Stimulated activated CD8-positive, alpha-beta memory T cell treated with anti-CD3 and anti-CD28 coated beads, Interleukin-4, amount 100 ng/mL, for 48 hours (primary cell): ENCODE measurements at places on chromosomes 5 and 9.

DNA sequence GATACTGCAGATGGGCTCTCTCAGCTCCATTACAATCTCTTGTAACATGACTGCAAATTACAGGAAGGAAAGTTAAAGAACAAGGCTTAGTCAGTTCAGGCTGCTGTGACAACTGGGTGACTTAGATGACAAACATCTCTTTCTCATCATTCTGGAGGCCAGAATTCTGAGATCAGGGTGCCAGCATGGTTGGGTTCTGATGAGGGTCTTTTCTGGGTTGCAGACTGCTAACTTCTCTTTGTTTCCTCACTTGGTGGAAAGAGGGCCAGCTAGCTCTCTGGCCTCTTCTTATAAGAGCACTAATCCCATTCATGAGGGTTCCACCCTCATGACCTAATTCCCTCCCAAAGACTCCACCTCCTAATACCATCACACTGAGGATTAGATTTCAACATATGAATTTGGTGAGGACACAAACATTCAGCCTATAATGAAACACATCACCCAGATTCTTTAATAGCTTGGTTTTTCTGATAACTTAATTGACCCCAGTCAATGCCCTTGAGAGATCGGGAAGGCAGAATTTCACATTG is 73.6 kb upstream of the MAMDC2 start:
- no peak for DNase-seq

- DNase-seq: no peak
Observed at GRCh38 chr5:59548807-59549357, 344.6 kb downstream of the PDE4D start.

DNA sequence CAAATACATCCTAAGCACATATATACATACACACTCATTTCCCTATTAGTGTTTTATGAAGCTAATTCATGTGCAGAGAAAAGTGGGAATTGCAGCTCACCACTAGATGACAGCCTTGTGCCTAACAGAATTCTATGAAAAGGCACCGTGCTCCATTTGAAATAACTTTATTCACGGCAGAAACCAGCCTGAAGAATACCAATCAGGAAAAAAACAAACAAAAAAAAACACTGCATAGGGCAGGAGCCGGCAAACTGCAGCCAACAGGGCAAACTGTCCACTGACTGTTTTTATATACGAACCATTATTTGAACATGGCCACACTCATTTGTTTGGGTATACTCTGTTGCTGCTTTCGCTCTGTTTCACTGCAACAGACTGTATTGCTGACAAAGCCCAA is 33.6 kb downstream of the ERMP1 start:
- no peak for DNase-seq

DNA sequence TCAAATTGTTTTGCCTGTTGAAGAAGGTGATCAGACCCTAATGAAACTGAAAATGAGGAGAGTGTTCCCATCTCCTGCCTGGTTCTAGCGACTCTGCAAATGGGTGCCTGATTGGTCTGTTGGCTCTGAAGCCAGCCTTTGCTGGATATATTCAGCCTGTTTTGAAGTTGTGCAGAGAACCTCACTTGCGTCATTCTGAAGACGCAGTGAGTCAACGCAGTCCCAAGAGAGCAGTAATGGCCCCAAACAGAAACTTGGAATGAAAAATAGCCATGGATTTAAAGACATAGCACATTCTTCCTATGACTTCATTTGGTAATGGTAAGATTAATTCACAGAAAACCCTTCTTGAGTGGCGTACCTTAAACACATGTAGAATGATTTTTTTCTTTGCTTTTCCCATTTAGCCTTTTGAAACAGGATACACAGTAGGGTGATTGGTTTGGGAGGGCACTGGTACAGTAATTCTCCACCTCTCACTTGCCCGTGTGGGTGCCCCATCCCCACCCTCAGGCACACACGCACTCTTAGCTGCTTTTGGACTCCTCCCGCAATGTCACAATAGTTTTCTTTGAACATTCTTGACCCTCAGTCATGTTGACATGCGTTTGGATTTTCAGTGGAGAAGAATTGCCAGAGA is 54.1 kb upstream of the ABL1 start:
- no peak for DNase-seq

DNA sequence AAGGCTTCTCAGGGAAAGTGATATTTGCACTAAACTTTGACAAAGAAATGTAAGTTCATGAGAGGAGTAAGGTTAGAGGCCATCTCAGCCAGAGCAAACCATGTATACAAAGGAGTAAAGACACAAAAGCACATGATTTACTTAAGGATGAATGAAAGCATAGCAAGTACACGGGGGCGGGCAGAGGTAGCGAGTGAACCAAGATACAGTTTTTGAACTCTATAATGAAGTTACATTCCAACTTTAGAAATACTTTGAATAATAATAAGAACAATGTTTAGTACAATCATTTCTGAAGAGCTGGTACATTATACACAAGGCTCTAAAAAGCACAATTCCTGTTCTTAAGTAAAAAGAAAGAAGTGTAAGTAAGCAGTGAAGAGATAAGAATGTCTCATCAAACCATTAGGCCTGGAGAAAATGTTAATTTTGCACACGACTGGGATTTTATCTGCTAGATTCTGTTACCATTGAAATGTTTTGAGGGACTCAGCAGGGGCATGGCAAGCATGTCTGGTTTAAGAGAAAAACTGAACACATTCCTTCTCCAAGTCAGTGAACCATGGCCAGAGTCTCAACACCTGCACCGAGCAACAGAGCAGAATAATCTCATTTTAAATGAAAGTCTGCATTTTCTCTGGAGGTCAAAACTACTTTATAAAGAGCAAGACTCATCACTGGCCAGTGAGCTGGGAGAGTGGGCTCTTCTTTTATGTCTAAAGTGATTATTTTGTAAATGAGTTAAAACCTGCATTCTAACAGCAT is 147.6 kb upstream of the TRPM3 start:
- no peak for DNase-seq

DNA sequence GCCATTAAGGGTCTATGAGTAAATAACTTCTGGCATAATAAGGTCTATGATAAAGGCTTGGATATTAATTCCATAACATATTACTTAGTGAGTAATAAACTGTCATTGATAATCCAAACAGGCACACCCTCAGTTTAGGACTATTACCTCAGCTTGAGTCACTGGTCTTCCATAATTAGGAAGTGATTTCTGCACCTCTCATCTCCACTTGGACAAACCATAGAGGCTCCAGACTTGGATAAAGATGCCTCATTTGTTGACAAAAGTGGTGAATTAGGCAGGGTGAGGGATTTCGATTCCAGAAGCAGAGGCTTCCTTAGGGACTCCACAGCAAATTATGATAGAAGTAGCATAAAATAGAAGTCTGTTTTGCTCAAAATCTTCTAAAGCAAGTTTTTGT is 127.5 kb upstream of the MTAP start:
- no peak for DNase-seq

GRCh38 chr5:122756264-122756911 is 18.5 kb upstream of the SNX2 start:
- no peak for DNase-seq

DNA sequence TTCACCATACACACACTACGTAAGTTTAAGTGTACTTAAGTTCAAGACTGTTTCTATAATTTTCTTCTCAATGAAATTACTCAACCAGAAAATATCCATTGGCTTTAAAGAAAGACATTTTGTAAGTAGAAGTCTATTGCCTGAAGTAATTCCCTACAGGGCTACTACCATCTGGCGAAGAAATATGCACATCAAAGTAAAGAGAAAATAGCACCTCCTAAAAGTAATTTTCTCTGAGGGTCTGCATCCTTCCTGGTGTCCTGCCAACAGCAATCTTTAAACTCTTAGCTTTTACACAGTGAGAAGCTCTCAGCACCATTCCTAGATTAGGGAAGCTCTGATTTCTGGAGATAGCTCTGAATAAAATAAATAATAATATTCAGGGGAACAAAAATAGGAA is 498.5 kb upstream of the TYRP1 start:
- no peak for DNase-seq

DNA sequence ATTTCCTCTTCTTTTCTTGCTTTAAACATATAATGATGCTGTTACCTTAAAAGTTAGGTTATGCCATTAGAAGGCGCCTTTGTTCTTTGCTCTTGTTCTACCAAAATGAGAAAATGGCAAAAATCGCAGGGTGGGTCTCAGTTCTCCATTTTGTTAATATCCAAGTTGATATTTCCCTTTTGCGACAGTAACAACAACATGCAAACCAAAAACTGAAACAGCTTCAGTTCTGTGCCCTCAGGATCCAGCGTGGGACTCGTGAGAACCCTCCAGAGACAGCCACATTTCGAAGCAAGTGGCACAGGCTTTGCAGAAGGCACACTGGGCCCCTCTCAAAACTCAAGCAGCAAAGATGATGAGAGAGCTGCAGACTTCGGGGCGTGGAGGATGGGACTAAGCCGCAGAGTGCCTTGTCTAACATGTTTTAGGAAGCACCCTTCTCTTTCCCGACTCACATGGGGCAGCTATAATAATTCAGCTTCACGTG is 33.0 kb upstream of the LCP2 start:
- peak; percentile 58 for DNase-seq

GRCh38 chr5:93430673-93431199 is 150.3 kb downstream of the NR2F1-AS1 start:
- no peak for DNase-seq

GRCh38 chr5:125209650-125210049 is 463.2 kb upstream of the ZNF608 start:
- DNase-seq: no peak

GRCh38 chr9:94650949-94651348 is 11.6 kb upstream of the FBP1 start:
- no peak for DNase-seq

DNA sequence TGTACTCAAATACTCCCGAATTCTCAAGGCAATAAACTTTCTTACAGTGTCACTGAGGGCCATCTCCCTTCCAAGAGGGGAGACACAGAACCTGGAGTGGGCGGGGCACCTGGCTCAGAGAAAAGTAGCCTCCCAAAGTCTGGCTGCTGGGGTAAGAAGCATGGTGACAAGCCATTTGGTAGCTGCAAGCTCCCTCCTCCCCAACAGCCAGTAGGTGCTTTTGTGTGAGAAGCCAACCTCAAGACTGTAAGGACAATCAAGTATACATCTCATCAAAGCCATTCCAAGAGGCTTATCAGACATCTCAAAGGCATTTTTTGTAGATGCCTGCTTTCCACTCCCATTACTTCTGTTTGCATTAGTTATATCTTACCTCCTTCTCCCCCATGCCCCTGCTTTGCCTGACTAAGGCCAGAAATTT is 1.4 kb downstream of the DAB2 start:
- no peak for DNase-seq

- DNase-seq: no peak
Observed at GRCh38 chr5:8350644-8351339, 481.8 kb downstream of the MTRR start.

- DNase-seq: no peak
Observed at GRCh38 chr9:19451240-19452087, 42.7 kb downstream of the ACER2 start.

DNA sequence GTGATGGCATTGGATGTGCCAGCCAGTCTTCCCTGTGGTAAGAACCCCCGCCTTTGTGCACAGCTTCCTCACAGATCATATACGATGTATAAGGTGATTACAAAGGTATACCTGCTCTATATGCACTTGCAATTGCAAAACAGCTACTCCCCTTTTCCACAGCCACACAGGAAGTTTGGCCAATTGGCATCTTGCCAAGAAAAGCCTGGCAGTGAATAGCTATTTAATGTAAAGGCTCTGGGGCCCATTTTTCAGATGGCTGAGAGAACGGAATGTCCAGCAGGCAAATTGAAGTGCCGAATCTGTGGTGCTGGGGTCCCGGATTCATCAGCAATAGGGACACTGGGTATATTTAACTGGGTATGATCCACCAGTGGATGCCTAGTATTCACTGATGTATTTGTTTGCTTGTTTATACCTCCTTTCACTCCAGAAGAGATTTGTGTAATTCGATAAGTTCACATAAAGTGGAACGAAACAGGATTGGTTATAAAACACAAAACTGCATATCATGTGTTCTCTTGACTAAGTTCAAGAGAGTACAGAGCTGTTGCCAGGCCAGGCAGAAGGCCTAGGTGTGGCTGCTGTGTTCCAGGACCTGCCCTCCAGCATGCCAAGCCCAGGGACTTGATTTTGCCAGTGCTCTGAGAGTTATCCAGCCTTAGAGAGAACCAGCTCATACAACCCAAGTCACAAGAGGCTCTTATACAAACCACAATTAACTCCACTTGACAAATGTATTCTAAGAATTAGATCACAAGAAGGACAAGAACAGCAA is 27.7 kb upstream of the GABRP start:
- DNase-seq: no peak

DNA sequence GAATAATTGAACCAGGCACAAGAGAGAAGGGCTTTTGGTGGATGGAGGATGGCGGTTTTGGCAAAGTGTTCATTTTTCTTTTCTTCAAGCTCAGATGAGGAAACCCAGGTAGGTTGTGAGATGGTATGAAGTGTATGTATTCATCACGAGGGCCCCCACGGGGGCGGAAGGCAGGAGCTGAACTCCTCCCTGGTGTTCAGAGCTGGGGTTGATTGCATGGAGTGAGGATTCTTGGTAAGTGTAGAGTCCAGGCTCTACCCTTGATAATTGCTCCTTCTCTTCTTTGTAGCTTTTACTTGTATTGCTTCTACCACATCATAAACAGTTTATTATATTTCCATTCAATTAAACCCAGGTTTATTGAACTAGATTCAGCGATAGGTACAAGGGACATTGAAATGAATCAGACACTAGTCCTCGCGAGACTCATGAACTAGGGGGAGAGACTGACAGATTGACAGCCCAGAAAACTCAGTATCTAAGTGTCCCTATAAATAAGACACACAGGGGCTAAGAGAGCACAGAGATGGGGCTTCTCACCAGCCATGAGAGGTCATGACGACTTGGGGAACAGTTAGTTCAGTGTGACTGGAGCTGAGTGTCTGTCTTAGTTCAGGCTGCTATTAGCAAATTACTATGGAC is 116.7 kb upstream of the KLF4 start:
- DNase-seq: no peak

- DNase-seq: no peak
Observed at GRCh38 chr5:111755942-111756381, 1.0 kb downstream of the NREP start.

DNA sequence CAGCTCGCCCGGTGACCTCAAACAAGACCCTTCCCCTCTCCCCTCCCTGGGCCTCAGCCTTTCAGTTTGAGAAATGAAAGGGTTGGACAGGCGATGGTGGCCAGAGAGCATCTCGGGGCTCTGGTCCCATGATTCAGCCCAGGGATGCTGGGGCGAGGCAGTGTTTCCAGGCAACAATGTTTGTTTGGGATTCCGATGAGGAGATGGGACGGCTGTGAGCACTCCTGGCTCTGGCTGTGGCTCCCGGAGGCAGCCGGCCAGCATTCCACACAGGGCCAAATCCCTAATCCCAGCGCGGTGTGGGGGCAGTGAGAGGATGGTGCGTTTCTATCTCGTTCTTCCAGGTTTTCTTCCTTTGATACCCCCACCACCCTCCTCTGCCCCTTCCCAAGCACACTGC is 66.0 kb downstream of the HMCN2 start:
- no peak for DNase-seq

- no peak for DNase-seq
Observed at GRCh38 chr9:128168731-128169308, 8.8 kb downstream of the BBLN start.

GRCh38 chr5:103927739-103928138 is 365.1 kb upstream of the NUDT12 start:
- DNase-seq: no peak

- DNase-seq: no peak
Observed at GRCh38 chr5:83172655-83173054, 95.3 kb downstream of the XRCC4 start.

- no peak for DNase-seq
Observed at GRCh38 chr9:106691627-106692026, 171.3 kb upstream of the ZNF462 start.
